Amniotic epithelial cell (primary cell): ENCODE measurements at places on chromosomes 2 and 18.

GRCh38 chr2:100875516-100876230 is 55.7 kb downstream of the NPAS2 start:
- no peak for DNase-seq

GRCh38 chr2:168727904-168728470 is 74.5 kb upstream of the NOSTRIN start:
- no peak for DNase-seq

- DNase-seq: no peak
These were observed 26.0 kb downstream of the EFHD1 start for GRCh38 chr2:232659359-232659758.

DNA sequence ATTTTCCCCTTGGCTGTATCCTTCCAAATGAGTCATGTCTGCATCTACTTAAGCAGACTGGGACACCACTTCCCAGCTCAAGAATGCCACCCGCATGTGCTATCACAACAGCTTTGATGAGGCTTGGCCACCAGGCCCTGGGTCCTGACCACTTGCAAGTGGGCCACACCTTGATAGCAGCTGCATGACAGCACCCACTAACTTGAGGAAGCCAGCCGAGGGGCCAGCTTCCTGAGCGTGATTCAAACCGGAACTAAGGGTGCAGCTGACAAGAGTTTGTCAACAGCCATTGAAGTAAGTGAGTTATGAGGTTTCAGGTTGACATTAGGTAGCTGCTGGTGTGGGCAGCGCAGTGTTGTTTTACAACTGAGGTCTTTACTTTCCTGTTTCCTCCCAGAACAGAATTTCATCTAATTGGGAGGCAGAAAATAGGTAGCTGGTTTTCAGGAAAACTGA is 54.4 kb downstream of the EPHA4 start:
- DNase-seq: peak; percentile 16

DNA sequence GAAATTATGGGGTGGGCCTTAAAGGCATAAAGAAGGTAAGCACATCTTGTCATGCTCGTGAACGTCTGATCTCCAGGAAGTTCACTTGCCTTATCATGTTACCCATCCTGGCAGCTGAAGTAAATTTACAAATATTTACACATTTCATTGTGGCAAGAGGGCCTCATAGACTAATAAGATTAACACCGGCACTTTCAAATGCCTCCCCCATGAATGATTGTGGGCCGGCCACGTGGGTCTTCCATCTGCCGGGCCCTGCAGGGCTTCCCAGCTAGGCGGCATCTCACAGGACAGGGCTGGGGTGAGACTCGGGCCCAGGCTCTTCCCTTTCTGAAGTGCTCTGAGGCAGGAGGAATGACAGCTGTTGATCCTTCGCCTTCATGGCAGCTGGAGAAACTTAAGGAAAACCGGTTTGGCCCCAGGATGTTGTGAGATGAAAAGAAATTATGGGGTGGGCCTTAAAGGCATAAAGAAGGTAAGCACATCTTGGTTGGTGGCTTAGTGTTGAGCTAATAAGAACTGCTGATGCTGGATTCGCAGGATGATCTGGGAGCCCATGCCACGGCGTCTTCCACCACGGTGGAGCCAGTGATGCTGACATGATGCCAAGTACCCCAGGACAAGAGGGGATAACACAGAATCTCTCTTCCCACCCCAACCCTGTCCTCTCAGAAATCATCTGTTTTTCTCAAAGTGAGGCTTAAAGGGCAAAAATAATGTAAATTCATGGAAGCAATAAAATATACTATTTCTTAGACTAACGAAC is 176.3 kb downstream of the SEPTIN10 start:
- DNase-seq: no peak

DNA sequence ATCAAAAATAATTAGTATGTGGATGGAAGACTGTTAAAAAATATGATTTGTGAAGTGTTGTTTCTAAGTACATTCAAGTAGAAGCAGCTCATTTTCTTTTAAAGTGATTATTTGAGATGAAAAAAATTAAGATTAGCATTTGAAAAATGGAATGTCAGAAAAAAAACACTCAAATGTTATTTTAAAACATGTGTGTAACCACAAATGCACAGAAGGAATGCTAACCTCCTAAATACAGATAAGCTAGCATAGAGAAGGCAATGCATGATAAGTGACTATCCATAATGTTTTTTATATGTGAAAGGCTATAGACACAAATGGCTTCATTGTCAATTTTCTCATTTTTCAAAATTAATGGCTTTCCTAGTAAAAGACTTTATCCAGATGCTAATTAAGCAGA is 198.9 kb downstream of the NYAP2 start:
- DNase-seq: peak; percentile 49

GRCh38 chr18:64919971-64920570 is 771.2 kb upstream of the LINC00305 start:
- no peak for DNase-seq

DNA sequence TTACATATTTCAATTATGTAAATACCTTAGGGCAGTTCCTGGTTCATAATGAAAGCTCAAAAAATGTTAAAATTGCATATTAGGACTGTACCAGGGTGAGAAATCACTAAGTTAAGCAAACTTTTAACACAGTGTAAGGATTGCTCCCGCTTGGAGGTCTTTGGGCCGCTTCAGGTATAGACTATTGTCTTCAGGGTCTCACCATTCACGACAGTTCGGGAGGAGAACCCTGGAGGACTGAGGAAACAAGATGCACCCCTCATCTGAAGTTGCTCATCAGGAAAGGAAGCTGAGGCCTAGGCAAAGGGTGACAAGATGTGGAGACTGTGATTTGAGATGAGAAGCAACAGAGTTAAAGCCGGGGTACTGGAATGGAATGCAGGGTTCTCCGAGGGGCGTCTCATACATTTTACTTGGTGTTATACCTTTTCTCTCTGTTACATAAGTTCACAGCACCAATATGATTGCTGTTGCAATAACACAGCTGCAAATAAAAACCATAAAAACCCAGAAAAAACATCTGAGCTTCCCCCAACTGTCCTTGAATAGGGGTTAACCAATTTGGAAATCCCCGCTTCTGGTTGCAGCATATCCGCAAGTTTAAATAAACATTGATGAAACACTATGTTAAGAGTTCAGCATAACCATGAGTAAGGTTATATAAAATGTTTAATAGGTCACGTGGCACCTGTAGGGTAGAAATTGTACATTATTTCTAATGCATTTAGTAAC is 40.1 kb downstream of the FBXO48 start:
- peak; percentile 76 for DNase-seq
